ENCODE measurements at places on chromosomes 3 and 15.

DNA sequence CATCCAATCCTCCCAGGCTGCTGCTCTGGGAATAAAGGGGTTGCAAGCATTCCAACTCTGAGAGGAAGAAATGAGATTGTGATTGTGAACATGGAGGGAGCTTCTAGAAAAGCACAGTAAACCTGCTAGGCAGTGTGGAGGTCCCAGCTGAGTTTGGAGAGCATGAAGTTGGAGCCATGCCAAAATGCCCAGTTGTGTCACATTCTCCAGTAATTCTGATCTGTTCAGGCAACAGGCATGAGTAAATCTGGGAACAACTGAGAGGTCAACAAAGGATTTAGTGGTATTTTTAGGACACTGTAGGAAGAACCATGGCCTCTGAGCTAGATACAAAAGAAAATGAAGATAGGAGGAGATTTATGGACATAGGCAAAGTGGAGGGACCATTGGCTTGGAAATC, 74.7 kb downstream of the CYP19A1 start:
- DNase-seq: no peak

DNA sequence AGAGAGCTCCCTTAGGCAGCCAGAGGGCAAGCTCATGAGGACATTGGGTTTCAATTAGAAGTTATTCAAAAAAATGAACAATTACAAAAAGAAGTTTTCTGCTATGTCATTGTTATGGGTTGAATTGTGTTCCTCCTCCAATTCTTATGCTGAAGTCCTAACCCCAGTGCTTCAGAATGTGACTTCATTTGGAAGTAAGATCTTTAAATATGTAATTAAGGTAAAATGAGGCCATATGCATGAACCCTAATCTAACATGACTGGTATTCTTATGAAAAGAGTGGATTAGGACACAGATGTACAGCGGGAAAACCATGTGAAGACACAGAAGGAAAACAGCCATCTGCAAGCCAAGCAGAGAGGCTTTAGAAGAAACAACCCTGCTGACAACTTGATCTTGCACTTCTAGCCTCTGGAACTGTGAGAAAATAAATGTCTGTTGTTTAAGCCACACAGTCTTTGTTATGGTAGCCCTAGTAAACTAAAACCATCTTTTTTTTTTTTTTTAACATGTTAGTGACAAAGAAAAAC, 929.6 kb downstream of the EPHA3 start:
- no peak for DNase-seq

DNA sequence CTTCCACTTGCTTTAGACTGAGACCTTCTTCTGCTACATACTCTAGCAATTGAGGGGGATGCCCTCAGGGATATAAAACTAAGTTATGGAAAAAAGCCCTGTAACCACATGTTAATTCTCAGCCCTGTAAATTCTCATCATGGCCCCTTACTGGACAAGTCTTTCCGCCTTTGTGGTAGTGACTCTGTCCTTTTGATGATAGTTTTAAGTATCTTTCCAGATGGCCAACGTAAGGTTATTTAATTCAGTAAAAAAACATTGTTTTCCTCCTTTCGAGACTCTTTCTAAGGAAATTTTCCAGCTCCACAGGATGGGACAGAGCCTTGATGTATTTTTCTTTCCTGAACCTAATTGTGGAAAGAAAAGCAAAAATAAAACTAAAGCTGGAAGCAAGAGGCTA, 25.3 kb upstream of the TM4SF4 start:
- no peak for DNase-seq

GRCh38 chr3:195441992-195442572, 738 bp downstream of the ACAP2 start:
- DNase-seq: no peak

DNA sequence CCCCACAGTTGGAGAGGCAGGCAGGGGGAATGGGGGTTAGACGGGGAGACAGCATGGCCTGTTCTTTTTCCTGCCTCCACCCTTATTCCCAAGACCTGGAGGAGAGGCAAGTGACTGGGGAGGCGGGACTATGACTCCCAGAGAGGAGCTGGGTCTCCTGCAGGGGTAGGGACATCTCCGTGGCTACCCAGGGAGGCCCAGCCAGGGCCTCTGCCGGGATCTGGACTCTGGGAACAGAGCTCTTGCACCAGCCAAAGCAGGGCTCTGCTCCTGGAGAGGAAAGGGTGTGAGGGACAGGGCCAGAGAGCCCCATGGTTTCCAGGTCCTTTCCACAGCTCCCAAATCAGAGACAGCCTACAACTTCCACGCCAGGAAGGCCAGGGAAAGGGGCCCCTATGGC, 22.8 kb downstream of the CFAP100 start:
- no peak for DNase-seq

- DNase-seq: no peak
These were observed 13.1 kb downstream of the SLC7A14 start for GRCh38 chr3:170572665-170573253.
